ENCODE measurements at places on chromosomes 2 and 18. TPM values are rescaled to one million over a fixed set of nuclear protein-coding genes. Genes with fewer than 3 reads are reported as not detected.

FBXO41 gene
- total RNA-seq, result 0.32 TPM

C2orf72 gene
- total RNA-seq, result not detected

GRCh38 chr2:25707927-25708590 is 34.7 kb upstream of the DTNB start:
- no peak for DNase-seq

DNA sequence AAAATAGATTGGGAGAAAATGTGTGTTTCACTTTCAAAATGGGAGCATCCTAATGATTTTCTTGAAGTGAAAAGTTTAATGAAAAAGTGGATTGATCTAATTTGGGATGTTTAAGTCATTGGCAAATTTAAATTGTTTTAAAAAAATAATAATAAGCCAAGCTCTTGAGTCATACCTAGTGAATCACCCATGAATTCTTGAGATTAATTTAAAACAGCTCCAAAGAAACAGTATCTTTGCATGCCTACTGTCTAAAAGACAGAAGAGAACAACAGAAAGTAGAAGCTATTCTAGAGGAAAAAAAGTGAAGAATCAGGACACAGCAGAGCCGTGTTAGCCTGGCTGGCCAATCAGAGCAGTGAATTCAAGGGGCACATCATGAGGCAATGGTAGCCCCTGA is 7.7 kb downstream of the ACVR1C start:
- no peak for DNase-seq

SCG2 gene
- total RNA-seq, result 0.26 TPM

- DNase-seq, result peak; percentile 11
These were observed 77.5 kb downstream of the EPHA4 start for GRCh38 chr2:221494556-221494955.

DNA sequence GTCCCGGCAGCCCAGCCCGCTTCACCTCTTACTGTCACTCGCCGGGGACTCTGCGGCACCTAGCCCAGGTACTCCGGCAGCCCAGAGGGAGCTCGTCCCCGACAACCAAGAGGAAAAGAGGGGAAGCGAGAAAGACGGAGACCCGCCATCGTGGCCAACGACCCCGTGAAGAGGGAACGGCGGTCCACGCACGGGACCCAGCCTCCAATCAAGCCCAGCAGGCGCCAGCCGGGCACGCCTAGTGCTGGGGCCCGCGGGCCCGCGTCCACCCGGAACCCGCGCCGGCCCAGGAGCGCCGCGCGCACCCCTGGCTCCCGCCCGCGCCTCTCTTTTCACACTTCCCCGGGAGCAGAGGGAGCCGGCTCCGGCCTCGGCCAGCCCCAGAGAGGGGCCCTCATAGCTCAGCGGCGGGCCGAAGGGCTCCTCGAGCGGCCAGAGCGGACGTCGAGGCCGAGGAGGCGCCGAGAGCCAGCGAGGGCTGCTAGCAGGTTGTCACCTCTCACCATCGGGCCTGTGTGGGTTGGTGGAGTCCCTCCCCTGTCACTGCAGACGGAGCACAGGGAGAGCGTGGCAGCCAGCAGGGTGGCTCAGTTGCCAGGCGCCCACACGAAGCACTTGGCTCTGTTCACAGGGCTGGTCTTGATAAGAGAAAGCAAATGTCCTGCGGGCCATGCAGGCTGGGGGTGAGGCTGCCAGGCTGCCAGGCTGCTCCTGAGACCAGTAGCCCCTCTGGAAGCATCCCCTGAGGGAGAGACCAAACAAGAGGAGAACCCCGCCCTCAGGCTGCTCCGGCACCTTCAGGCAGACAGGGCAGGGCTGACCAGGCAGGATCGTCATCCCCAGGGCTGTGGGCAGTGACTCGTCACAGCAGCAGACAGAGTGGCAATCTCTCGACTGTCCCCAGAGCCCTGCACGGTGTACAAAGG is 36.9 kb upstream of the KLF11 start:
- no peak for DNase-seq

- no peak for DNase-seq
These were observed 79.0 kb downstream of the DNER start for GRCh38 chr2:229635371-229635680.

GRCh38 chr2:192010073-192010472 is 163.2 kb upstream of the CAVIN2 start:
- no peak for DNase-seq

DNA sequence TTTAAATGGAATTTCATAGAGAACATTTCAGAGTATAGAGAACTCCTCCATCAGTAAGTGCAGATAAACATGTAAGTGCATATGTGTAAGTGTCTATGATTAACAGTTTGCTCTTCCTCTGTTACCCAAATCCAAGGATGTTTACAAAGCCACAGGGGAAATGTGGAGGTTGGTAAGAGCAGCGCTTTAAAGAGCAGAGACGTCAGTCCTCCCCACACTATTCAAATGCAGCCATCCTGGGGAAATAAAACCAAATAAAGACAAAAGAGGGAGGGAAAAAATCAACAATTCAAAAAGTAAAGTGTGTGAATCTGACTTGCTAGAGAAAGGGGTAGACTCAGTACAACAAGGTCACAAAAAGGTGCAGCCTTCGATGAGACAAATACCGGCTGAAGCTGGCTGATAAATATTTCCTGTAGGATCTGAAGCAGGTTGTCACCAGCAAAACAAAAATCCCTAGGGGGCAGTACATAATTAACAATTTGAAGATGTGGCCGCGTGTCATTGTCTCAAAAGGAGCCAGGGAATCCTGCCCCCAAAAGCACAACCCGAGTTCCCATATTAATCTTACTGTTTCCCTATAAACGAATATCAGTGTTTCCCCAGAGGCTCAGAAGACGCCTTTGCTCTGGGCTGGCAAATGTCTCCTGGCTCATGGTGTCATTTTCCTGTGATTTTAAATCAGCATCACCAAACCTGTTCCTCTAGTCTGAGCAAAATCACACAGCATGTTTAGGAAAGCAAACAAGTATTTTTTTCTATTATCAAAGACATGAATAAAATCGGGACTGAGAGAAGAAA is 216.5 kb downstream of the CDCA7 start:
- DNase-seq, result no peak

GRCh38 chr2:64945973-64946768 is 43.0 kb upstream of the SLC1A4 start:
- no peak for DNase-seq

DNA sequence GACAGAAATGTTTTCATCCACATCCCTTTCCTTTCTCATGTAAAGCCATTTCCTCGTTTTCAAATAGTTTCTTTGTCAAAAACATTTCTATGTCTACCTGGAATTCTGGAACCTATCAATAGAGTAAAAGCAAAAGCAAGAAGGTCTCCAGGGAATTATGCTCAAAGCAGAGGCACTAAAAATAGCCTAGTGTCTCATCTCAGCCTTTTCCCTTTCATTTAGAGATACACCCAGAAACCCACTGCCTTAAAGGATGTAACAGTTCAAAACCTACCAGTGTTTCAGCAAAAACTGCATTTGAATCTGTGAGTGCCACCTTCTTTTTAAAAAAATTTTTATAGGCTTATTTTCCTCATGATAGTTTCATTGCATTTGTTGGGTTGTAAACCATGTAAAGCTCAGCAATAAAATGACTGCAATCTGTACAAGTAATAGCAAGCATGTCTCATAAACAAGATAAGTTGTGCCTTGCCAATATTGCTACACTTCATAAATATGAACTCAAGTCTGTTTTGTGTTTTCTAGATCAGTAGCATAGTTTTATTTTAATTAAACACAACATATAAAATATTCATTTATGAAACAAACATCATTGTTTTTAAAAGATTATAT is 927.3 kb upstream of the ACVR2A start:
- DNase-seq, result no peak

- no peak for DNase-seq
These were observed 65.4 kb downstream of the TRIP12 start for GRCh38 chr2:229856413-229856812.

SULT1C2 gene
- total RNA-seq, result not detected

DNA sequence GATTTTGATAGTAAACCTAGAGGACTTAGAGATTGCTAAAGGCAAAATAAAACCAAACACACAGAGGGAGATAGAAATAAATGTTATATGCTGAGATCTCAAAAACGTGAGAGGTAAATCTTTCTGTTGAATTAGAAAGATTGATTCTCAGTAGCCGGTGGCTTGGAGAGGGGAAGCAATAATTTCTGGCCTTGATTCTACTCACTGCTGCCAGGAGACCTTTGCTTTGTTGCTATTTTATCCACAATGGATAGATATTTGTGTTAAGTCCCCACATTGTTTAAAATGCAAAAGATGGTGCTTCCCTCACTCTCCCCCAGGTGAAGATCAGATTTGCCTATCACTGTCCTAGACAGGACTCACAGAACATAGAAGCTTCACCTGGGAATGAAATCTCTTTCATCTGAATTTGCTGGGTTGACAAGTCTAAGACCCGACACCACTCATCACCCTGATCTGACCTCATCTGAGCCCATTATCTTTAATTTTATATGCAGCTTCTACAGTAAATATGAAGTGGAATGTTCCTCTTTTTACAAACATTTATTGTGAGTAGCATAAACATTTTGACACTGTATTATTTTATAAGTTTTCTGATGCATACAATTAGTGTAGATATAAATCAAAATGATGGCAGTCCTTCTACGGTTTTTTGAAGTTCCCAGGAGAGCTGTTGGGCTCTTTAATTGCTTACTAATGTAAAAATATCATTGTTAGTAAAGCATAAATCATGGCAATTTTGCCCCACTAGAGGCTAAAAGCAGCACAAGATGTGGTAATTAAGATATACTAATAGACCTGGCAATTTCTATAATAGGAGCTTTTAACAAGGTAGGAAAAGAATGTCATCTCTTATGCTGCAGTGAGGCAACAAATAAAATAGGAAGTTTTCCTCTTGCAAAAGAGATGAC is 149.7 kb downstream of the DCC start:
- DNase-seq, result no peak

GRCh38 chr2:230828272-230828961 is 36.3 kb upstream of the ITM2C start:
- DNase-seq, result no peak

DNA sequence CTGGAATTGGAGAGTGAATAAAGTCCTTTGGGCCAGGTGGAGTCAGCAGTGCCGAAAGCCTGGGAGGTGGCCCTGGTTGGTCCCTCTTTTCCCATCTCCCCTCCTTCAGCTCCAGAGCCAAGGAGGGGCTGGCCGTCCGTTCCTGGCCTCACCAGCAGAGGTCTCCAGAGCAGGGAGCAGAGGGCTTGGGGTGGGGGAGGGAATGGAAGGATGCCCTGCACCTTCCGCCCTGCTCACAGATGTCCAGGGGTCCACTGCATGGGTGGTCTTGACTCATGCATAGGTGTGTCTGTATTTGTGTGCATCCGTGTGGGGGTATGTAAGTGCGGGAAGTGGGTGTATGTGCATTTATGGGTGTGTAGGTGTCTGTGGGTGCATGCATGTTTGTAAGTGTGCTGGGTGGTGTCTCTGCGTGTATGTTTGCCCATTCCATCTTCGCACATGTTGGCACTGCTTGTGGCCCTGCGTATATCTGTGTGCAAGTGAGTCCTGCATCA is 201.8 kb downstream of the ZFP36L2 start:
- DNase-seq, result peak; percentile 42

GRCh38 chr18:35491700-35492077 is 6.1 kb downstream of the INO80C start:
- DNase-seq, result no peak

- DNase-seq, result peak; percentile 84
These were observed 111.4 kb upstream of the CDC42EP3 start for GRCh38 chr2:37782721-37783371.

- DNase-seq, result no peak
These were observed 4.9 kb downstream of the DARS1 start for GRCh38 chr2:135980434-135981079.

SLC4A3 gene
- total RNA-seq, result 4.9 TPM

ACADL gene
- total RNA-seq, result not detected

DNA sequence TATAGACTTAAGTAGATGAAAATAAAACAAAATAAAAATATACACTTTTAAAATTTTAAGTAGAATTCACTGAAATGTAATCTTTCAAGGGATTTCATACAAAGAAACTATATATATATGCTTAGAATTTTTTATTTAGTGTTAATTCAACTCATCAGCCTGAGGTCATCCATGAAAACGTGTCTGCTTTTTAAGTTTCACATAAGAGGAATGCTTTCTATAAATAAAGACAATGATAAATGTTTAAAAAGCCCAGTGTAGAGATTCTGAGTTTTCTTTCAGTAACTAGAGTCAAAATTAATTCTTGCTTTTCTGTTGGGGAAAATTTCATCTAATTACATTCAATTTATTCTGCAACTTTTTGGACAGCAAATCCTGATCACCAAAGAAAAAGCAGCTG is 213.3 kb downstream of the MBD5 start:
- DNase-seq, result no peak

OXER1 gene
- not detected for total RNA-seq

NETO1 gene
- not detected for total RNA-seq

DNA sequence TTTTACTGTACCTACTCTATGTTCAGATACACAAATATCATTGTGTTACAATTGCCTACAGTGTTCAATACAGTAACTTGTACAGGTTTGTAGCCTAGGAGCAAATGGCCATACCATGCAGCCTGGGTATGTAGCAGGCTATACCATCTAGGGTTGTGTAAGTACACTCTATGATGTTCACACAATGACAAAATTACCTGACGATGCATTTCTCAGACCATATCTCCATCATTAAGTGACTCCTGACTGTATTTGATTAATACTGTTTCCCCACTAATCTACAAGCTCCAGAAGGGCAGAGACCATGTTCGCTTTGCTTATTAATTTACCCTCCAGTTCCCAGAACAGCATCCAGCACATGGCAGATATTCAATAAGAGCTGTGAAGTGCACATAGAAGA is 372.2 kb downstream of the METTL4 start:
- no peak for DNase-seq

DNAJC5G gene
- not detected for total RNA-seq

GRCh38 chr2:13000664-13001363 is 284.1 kb downstream of the TRIB2 start:
- no peak for DNase-seq

SERPINB13 gene
- total RNA-seq, result not detected

DNA sequence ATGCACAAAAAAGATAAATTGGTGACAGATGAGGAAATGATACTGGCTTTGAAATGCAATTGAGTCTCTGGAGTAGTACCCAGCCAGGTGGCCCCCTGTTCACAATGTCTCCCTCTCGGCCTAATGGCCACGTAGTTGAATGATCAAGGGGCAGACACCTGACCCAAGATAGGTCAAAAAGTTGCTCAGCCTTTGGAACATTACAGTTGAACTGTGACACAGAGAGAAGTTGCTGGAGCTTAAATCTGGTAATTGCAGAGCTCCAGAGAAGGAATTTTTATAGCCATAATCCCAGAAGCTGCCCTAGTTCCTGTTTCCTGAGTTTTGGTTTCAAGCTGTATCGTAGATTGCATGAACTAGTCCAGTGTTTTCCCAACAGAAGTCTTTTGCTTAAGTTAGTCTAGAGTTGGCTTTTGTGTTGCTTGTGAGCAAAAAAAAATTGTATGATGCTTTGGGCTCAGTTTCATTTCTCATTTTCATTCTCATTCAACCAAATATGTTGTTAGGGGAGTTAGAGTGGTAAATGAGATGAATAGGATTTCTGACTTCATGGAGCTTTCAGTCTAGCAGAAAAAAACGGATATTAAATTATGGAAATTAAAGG is 117.9 kb downstream of the CSRNP3 start:
- DNase-seq, result no peak

EVA1A gene
- 48.6 TPM for total RNA-seq

- no peak for DNase-seq
These were observed 9.4 kb upstream of the ASXL2 start for GRCh38 chr2:25887624-25888242.

PROKR1 gene
- total RNA-seq, result not detected

All from MG63 (cell line).